ENCODE measurements at places on chromosomes 2 and 18. TPM values are rescaled to one million over a fixed set of nuclear protein-coding genes. Genes with fewer than 3 reads are reported as not detected.

EMILIN1 gene
- total RNA-seq = 257 TPM

RSAD2 gene
- total RNA-seq = under 0.01 TPM

SYT4 gene
- not detected for total RNA-seq

FBXO41 gene
- total RNA-seq = 0.60 TPM

DLX1 gene
- total RNA-seq = 1.4 TPM

NEU4 gene
- 0.17 TPM for total RNA-seq

SERPINB11 gene
- total RNA-seq = not detected

DSC2 gene
- 0.09 TPM for total RNA-seq

SLC39A6 gene
- 80.1 TPM for total RNA-seq

KCNE4 gene
- total RNA-seq = 8.5 TPM

PNPT1 gene
- 7.6 TPM for total RNA-seq

TANC1 gene
- total RNA-seq = 14.7 TPM

PAIP2B gene
- 0.63 TPM for total RNA-seq

ATP6V1C2 gene
- not detected for total RNA-seq

CFAP65 gene
- total RNA-seq = under 0.01 TPM

M1AP gene
- total RNA-seq = not detected

PSMA8 gene
- total RNA-seq = not detected

ZC3H6 gene
- 4.3 TPM for total RNA-seq

AQP4 gene
- not detected for total RNA-seq

MC5R gene
- not detected for total RNA-seq

CYP1B1 gene
- 76.6 TPM for total RNA-seq

ZBTB7C gene
- total RNA-seq = under 0.01 TPM

TTN gene
- total RNA-seq = 0.47 TPM

IL1F10 gene
- not detected for total RNA-seq

B3GNT2 gene
- total RNA-seq = 3.3 TPM

MC4R gene
- total RNA-seq = not detected

TMEM247 gene
- not detected for total RNA-seq

RAB11FIP5 gene
- 25.8 TPM for total RNA-seq

CPLX4 gene
- total RNA-seq = not detected

RAD51AP2 gene
- total RNA-seq = not detected

HAUS1 gene
- total RNA-seq = 34.5 TPM

CCBE1 gene
- 24.9 TPM for total RNA-seq

ABCB11 gene
- total RNA-seq = under 0.01 TPM

CNTNAP5 gene
- total RNA-seq = not detected

ORC4 gene
- total RNA-seq = 8.4 TPM

CRYGC gene
- not detected for total RNA-seq

Data from bronchial smooth muscle cell (primary cell).